ENCODE measurements at places on chromosomes 1 and 21. TPM values are rescaled to one million over a fixed set of nuclear protein-coding genes. Genes with fewer than 3 reads are reported as not detected.

- DNase-seq, result no peak
Observed at GRCh38 chr1:107243461-107243860, 102.6 kb downstream of the NTNG1 start.

DNA sequence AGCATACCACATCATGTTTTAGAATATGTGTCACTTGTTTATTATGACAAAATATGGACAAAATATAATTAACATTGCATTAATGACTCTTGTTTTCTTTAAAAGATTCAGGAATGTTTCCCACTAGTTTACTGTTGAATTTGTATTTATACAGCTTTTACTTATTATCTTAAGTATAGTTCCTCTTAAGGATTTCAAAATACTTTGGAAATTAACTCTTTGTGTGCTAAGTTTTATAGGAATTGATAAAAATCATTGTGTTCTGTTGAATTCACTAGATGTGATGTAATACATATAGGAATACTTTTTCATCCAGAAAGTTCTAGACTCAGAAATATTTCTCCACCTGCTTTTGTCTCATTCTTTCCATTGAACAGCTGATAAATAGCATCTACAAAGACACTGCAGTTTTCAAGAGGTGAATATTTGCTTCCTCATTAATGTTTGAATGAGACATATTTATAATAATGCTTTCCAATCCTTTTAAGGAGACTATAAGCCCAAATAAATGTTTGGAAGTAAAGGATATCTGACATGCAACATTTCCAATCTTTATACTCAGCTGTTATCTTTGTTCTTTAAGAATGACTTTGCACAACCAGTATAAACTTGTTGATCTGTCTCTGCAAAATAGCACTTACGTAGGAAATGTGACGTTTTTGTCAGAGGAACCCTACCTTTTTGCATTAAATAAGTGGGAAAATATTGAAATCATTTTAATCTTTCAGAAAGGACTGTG is 38.4 kb upstream of the SAMSN1 start:
- DNase-seq, result no peak

Gene SLC30A1
- 41.9 TPM for total RNA-seq

Gene MATN1
- not detected for total RNA-seq

DNA sequence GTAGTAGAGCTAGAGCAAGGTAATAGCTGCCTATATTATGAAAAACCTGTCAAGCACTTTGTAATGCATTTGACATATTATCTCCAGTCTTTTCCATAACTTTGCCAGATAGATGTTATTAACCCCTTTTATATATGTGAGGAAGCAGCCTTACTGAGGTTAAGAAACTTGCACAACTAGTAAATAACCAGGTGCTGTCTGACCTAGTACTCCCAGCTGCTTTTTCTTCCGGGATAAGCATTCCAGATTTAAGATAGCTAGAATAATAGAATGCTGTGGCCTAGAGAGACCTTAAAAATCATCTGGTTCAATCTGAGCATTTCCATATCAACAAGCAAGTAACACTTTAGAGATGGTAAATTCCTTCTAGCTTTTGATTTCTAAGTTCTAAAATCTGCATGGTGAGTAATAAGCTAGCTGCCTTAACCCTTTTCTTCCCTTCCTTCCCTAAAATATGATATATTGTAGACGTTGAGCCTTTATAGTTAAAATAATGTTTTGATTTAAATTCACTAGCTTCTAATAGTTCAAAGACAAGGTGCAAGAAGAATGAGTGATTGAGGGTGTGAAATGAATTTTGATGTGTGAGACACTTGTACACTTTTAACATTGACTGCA is 1.8 kb downstream of the SH3GLB1 start:
- DNase-seq, result peak; percentile 24

DNA sequence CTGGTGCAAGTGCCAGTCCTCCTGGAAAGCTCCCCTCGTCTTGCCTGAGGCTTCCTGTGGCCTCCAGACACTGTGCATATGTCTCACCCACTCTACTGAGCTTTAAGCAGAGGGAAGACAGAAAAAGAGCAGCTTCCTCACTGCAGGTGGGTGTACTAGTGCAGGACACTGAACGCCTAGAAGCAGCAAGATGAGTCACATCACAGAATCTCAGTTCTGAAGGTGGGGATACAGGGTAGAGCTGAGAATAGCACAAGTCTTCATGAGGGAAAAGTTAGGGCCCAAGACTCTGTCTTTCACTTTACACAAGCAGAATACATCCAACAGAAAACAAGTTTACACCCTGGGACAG is 37.4 kb downstream of the PCAT6 start:
- DNase-seq, result no peak

- DNase-seq, result no peak
Observed at GRCh38 chr1:12014141-12014991, 4.9 kb upstream of the MIIP start.

GRCh38 chr1:156524481-156524869 is 23.9 kb upstream of the MEF2D start:
- DNase-seq, result no peak

DNA sequence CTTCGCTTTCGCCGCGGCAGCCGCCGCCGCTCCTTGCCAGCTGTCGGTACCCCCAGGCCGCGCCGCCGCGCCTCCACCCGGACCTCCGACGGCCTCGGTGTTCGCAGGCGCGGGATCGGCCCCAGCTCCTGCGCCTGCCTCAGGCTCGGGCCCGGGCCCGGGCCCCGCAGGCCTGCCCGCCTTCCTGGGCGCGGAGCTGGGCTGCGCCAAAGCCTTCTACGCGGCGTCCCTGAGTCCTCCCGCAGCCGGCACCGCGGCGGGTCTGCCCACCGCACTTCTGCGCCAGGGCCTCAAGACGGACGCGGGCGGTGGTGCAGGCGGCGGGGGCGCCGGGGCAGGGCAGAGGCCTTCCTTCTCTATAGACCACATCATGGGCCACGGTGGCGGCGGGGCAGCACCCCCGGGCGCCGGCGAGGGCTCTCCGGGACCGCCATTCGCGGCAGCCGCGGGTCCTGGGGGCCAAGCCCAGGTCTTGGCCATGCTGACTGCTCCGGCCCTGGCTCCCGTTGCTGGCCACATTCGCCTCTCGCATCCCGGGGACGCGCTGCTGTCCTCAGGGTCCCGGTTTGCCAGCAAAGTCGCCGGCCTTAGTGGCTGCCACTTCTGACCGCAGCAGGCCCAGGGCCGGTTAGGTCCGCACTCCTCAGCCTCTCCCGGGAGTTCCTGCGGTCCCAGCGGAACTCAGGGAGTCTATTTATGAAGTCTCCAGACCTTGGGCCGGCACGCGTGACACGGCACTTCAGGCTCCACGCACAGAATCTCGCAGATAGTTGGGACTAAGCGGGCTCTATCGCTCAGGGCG is 1.4 kb downstream of the FOXD2 start:
- no peak for DNase-seq

- DNase-seq, result no peak
Observed at GRCh38 chr1:239107676-239108075, 278.7 kb upstream of the CHRM3 start.

GRCh38 chr1:2381741-2382620 is 9.4 kb downstream of the MORN1 start:
- peak; percentile 82 for DNase-seq

DNA sequence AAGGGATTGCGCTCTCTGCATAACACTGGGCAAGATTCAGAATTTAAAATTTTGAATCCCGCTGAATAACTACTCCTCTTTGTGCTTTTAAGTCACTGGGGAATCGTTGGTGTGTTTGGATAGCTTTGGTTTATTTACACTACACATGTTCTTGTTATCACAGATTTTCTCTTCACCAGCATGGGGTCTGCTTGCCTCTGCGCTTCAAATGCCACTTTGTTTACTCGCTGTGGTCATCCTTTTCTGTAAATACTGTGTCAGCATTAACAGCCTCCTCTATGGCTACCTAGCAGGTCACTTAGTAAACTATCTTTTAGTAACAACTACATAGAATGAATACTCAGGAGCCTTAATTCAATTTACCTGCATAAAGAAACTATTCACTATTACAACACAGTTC is 14.4 kb upstream of the KCNH1 start:
- no peak for DNase-seq

DNA sequence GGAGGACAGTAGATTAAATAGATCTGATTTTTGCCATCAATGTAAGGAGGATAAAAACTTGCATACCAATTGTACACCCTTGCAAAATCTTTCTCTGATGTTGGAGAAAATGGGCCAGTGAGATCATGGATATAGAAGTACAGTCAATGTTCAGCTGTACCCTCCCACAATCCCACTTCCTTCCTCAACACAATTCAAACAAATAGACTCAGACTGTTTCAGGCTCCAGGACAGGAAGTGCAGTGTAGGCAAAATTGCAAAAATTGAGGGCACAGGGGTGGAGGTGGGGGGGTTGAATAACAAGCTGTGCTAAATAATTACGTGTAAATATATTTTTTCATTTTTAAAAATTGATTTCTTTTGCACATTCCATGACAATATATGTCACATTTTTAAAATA is 3.9 kb upstream of the IFI44 start:
- DNase-seq, result no peak

GRCh38 chr1:94471271-94471670 is 53.1 kb downstream of the ABCD3 start:
- no peak for DNase-seq

DNA sequence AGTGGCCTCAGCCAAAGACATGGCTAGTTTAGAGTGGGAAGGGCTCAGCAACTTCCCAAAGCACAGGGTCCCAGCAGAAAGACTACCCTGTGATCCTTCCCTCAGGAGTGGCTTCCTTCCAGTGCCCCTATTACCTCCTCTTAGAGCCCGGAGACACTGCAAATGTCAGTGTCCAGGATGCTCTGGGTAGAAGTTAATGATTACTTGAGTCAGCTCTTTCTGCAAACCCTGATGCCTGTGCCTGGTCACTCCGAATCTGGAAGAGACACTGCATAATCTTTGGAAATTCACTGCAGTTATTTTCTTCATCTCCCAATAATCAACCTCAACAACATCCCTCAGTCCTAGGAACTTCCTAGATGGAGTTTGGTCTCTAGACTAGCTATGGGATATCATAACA is 27.2 kb upstream of the MGST3 start:
- no peak for DNase-seq

DNA sequence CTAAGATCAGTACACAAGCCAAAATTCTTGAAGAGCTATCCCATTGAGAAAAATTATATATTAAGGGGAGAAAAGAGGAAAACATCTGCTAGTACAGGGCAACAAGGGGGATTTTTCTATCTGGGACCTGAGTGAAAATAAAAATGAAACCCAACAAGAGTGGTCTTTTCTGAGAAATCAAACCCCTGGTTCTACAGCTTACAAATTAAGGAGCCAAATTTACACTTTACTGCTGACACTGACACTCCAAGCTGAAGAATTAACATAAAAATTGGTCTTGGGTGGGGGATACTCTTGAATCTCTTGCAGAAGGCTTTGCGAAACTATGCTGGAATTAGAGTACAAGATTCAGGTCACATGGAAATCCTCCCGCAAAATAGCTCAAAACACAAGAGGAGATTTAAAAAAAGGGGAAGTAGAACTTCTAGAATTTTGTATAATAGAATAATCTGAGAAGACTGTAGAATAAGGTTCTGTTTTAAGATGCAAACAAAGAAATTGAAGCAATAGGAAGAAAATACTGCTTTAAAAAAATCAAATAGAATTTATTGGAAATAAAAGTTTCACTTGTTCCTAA is 32.1 kb upstream of the HSPA13 start:
- DNase-seq, result no peak

GRCh38 chr1:107251839-107252238 is 111.0 kb downstream of the NTNG1 start:
- no peak for DNase-seq

Gene DIO1
- total RNA-seq, result not detected

DNA sequence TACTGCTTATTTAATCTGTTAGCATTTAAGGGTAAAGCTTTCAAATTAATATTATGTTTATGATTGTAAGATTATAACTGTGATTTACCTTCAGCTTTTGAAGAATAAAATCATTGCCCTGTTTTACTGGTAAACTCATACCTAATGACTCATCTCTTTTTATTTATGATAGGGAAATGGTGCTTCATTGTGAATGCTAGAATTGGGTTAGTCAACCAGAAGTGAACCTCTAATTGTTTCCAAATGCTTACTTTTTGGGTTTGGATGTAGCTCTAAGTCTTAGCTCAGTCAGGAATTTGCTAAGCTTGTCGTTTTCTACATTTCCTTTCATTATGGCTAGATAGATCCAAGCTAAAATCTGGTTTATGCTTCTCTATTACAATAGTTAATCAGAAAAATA is 59.4 kb downstream of the SLC30A7 start:
- peak; percentile 75 for DNase-seq

All from fibroblast of villous mesenchyme (primary cell).